Activated CD4-positive, alpha-beta T cell treated with anti-CD3 and anti-CD28 coated beads for 36 hours (primary cell): ENCODE measurements at places on chromosomes 3 and 15.

DNA sequence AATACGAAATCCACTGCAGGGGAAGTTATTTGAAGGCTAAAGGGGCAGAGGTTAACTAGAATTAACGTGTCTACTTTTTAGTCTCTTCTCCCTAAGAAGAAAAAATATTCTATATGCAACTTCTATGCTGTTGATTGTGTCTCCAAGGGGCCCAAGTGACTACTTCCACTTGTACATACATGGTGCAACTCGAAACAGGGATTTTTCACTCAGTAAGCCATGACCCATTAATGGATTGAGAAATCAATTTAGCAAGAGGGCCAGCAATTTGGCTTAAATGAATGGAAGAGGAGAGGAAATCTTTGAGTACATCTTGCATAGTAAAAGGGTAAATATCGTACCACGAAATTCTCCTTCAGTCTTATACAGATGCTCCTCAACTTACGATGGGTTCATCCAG, 151.1 kb upstream of the HES1 start:
- DNase-seq, result no peak

DNA sequence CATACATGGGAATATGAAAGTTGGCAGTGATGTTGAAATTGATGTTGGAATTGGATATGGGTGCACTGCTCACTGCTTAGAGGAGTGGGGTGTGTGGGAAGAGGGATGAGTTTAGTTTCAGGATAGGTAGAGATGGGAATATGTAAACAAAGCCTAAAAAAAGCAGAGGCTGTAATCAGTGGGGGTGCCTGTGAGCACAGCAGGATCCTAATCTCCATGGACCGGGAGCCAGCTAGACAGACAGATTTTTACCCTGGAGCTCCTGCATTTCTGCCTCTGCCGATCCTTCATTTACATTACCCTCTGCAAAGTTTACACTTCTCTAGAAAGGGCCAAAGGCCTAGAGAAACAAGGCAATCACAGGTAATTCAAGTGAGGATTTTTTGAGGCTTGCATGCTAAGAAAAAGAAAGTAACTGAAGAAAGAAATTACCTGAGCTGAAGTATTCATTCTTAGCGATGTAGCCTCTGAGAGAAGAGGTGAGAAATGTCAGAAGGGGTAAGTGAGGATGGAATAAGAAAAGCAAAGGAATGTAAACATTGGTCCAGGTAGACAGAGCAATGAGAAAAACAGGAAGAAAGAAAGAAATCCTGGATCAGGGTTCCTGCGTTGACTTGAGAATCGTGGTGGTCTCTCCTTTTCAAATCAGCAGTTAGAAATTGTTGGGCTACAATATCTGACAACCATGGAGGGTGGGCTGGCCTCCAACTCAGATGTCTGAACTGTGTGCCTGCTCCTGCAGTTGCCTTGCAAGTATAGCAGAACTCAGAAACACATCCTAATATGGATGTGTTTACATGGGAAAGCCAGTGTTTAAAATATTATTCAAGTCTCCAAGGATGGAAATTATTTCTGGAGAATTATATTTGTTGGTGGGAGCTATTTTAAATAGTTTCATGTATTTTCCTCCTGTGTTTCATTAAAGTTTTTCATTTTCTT, 79.8 kb downstream of the CRTC3 start:
- no peak for DNase-seq

GRCh38 chr3:148211725-148212124, 486.0 kb upstream of the AGTR1 start:
- DNase-seq, result no peak

GRCh38 chr3:94626573-94626972, 563.7 kb downstream of the NSUN3 start:
- no peak for DNase-seq
